Activated CD8-positive, alpha-beta T cell treated with anti-CD3 and anti-CD28 coated beads, Interleukin-2, amount 10 ng/mL, durations not matched to agents 7 days and 5 days (primary cell): ENCODE measurements at places on chromosomes 1 and 21. TPM values are rescaled to one million over a fixed set of nuclear protein-coding genes. Genes with fewer than 3 reads are reported as not detected.

DNA sequence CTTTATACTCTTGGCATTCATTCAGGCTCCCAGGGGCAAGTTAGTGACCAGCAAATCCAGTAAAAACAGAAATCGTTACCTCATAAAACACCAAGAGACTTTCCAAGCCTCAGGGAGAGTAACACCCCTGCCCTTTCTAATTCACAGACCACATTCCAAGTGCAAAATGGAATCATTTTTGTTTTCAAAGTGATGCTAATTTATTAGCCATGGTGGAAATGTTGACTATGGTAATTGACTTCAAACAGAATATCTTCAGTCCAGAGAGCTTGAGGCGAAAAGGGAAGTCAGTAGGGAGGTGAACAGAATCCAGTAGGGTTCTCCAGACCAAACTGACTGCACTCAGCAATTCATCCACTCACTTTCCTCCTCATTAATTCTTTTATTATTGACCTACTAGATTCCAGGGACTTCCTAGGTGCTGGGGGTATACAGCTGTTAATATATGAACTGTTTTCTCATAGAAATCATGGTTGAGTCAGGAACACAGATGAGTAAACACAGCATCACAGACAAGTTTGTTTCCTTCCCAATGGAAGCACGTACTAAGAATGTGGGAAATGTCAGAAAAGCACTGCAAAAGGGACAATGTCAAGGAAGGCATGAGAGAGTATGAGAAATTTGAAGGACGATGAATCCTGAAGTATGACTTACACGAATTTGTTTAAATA, 388.5 kb upstream of the C1orf87 start:
- H3K4me1 ChIP-seq: no peaks in the 10 kb centered on the region
- no peak overlapping the region for H3K4me3 ChIP-seq
- no peaks in the 10 kb centered on the region for H3K27me3 ChIP-seq
- H3K36me3 ChIP-seq: no peaks in the 10 kb centered on the region
- H3K27ac ChIP-seq: no peak overlapping the region

CCDC27 gene
- not detected for total RNA-seq

GRCh38 chr1:54538538-54538937, 9.5 kb upstream of the ACOT11 start:
- H3K27ac ChIP-seq: no peak overlapping the region
- no peaks in the 10 kb centered on the region for H3K36me3 ChIP-seq
- H3K4me1 ChIP-seq: peaks cover 23% of the 10 kb centered on the region
- H3K4me3 ChIP-seq: no peak overlapping the region
- H3K27me3 ChIP-seq: peaks cover 22% of the 10 kb centered on the region
- no peak for DNase-seq

- DNase-seq: no peak
- H3K4me3 ChIP-seq: no peak overlapping the region
- no peak overlapping the region for H3K27ac ChIP-seq
- no peaks in the 10 kb centered on the region for H3K4me1 ChIP-seq
These were observed 81.1 kb downstream of the NPHP4 start for GRCh38 chr1:5911157-5911556.

GRCh38 chr1:236492378-236492777, 31.4 kb upstream of the LGALS8 start:
- H3K27ac ChIP-seq: no peak overlapping the region
- H3K4me3 ChIP-seq: no peak overlapping the region
- no peak for DNase-seq
- H3K4me1 ChIP-seq: peaks cover 7% of the 10 kb centered on the region
- no peaks in the 10 kb centered on the region for H3K36me3 ChIP-seq

DNA sequence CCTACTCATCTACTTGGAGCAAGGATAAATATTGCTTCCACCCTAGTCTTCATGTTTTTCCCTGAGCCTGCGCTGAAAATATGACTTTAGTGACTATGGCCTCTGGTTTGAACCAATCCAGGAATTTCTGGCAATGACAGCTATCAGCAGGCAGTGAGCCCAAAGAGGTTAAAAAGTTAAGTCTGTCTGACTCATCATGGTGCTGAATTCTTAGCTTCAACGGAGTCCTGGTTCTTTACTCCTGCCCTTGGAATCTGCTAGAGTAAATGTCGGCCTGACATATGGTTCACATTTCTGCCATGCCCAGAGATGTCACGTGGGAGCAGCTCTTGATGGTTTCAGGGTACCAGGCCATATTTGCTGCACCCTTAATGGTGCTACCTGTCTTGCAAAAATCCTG, 351.6 kb upstream of the PLXNA2 start:
- peaks cover 2% of the 10 kb centered on the region for H3K27me3 ChIP-seq
- no peak overlapping the region for H3K4me3 ChIP-seq
- H3K27ac ChIP-seq: no peak overlapping the region
